ENCODE measurements at places on chromosomes 1 and 21. TPM values are rescaled to one million over a fixed set of nuclear protein-coding genes. Genes with fewer than 3 reads are reported as not detected.
A peak's percentile ranks its signal among the peaks of the same experiment; 100 is the strongest.

The HDAC1 gene
- total RNA-seq, result 171 TPM

DNA sequence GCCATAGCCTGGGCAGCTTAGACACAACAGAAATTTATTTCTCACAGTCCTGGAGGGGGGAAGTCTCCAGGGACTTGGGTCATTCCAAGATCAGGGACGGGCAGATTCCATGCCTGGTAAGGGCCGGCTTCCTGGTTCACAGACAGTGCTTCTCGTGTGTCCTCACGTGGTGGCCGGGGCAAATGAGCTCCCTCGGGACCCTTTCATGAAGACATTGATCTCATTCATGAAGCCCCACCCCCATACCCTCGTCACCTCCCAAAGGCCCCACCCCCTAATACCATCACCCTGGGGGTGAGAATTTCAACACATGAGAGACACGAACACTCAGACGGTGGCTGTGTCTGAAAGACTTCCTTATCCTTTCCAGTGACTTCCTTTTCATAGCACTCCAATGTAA is 51.5 kb downstream of the ACOT7 start:
- no peak for ATAC-seq

GRCh38 chr21:36209626-36210171 is 53.1 kb downstream of the DOP1B start:
- no peak for ATAC-seq

The ST6GALNAC5 gene
- total RNA-seq, result not detected

DNA sequence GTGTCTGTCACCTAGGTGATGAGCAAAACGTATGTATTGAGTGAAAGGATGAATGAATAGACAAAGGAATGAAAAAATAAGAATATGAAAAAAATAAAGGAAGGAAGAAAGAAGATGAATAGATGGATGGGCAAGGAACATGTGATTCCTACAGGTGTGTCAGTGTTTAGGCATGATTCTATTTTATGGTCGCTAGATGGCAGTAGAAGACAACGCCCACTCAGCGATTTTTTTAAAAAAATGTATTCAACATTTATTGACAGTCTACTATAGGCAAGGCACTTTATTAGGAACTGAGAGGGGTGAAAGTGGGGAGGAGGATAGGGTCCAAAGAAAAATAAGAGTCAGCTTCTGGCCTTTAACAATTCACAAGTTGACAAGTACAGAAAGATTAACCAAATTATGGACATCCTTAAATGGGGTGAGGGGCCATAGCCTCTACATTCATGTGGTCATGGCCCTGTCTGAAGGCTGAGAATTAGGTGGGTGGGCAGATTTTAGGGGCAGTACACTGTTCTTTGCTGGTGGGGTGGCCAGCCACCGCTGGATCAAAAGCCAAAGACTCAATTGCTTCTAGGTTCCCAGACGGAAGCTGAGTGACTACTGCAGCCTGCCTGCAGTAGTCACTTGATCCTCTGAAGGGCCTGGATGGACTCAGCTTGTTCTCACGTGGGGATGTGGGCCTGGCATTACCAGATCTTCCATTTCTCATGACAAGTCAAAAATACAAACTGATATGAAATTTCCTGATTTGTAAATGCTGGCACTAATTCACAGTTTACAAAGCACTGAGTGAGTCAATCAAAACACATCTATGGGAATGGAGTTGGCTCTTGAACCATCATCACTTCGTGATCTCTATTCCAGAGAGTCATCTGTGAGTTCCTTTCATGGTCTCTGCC is 83.9 kb downstream of the FASLG start:
- no peak for ATAC-seq

The ACTL8 gene
- total RNA-seq, result 0.28 TPM

DNA sequence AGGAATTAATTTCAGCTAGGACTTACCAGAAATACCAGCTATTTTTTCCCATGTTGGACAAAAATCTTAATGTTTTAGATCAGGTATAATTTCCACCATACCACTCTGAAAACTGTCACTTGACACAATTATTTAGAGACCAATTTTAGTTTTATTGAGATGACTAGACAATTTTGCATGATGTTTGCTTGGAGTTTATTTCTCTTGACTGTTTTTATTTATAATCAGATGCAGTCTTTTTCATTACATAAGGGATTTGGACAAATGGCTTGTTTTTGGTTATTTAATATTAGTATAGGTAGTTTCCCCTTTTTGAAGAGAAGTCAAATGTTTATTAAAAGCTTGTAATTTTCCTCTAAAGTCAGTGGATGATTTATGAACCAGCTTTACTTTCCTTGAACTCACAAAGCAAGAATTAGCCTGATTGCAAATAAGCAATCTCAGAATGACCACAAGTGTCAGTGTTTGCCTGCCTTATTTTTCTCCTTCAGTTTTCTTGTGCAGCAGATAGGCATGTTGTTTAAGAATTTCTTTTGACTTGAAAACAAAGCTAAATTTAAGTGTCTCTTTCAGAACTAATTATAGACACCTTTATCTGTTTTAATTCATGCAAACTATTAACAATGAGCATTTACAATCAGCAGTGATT is 3.8 kb upstream of the B3GALT2 start:
- no peak for ATAC-seq

- no peak for ATAC-seq
These were observed 212.1 kb upstream of the FMN2 start for GRCh38 chr1:239879321-239880170.

DNA sequence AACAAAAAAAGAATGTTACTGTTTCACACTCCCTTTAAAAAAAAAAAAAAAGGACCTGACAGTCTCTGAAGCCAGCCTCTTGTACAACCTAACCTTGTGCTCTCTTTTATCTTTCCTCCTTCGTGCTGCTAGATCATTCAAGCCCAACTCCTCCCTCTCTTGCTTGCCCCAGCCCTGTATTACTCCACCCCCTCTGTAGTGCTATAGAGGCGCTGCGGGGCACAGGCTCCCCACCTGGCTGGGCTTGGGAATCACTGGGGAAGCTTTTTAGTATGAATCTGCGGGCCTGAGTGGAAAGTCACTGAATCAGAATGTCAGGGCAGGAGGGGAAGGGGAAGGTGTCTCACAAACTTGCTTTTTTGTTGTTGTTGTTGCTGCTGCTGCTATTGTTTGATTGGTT is 383.7 kb upstream of the CAMK1G start:
- ATAC-seq, result no peak

The S100A9 gene
- not detected for total RNA-seq

- peak; percentile 20 for ATAC-seq
These were observed 351.6 kb upstream of the B3GALT2 start for GRCh38 chr1:193538003-193538354.

- ATAC-seq, result peak; percentile 67
These were observed 18.0 kb downstream of the KIAA2013 start for GRCh38 chr1:11908095-11908675.

- ATAC-seq, result no peak
These were observed 55.1 kb downstream of the HFM1 start for GRCh38 chr1:91349524-91349923.

GRCh38 chr1:89986020-89986419 is 8.9 kb upstream of the ZNF326 start:
- ATAC-seq, result no peak

GRCh38 chr1:231420299-231420958 is 1.7 kb downstream of the EGLN1 start:
- ATAC-seq, result no peak

DNA sequence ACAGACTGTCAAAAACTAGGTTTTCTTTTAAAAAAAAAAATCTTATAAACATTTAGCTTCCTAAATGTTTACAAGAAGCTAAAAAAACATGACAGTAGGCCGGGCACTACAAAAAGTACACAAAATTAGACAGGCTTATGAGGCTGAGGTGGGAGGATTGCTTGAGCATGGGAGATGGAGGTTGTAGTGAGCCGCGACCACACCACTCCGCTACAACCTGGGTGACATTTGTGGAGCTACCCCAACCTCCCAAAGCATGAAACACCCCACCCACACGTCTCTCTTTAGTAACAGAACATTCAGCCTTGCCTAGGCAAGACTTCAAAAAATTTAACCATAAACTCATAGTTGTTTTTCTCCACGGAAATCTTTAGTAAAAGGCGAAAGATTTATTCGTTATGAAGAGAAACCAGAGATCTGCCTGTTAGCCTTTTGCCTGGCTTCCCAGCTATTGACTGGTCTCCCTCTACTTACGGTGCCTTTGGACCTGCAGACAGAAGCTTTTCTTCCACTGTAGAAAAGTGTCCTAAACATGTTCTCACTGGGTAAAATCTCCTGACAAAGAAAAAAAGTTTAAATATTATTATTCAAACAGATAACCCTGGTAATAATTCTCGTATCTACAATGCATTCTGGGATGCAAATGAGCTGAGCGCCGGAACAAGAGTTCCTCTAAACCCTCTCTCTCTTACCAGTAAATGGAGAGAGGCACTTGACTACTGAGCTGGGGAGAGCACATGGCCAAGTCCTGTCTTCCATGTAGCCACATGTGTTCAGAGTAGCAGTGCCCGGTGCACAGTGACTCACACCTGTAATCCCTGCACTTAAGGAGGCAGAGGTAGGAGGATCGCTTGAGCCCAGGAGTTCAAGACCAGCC is 9.2 kb downstream of the RNU5D-1 start:
- peak; percentile 85 for ATAC-seq

DNA sequence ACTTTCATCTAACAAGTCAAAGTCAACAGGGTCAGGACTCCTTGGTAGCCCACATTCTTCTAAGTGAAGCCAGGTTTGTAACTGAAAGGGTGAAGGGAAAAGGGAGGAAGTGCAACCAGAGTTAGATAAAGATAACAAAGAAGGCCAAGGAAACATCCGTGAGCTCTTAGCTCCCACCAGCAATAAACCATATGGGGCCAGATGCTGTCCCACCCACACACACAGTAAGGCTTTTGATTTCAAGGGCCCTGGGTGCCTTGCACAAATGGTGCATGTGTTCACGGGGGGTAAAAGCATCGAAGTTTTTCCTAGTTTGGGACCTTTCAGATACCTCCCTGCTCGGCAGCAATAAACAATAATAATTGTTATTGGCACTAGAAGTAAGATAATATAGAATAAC is 5.1 kb upstream of the TIAM1 start:
- ATAC-seq, result no peak

GRCh38 chr1:107863342-107863741 is 101.6 kb downstream of the VAV3 start:
- ATAC-seq, result no peak

DNA sequence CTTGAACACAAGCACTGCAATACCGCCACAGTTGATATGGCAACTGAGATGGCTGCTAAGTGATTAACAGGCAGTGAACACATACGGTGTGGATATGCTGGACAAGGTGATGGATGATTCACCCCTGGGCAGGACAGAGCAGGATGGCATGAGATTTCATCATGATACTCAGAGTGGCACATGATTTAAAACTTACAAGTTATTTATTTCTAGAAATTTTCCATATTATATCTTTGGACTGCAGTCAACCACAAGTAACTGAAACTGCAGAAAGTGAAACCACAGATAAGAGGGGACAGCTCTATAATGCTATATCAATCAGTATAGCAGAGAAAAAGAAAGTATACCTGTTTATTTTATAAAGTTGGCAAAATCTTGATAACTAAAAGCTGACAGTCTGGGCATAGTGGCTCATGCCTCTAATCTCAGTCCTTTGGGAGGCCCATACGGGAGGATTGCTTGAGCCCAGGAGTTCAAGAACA is 47.9 kb downstream of the PHACTR4 start:
- peak; percentile 85 for ATAC-seq

The ACTN2 gene
- total RNA-seq, result 0.19 TPM

GRCh38 chr1:70427976-70428375 is 16.9 kb downstream of the CTH start:
- no peak for ATAC-seq

The PCBP3 gene
- 16.5 TPM for total RNA-seq

- ATAC-seq, result no peak
These were observed 70.3 kb downstream of the PIK3CD start for GRCh38 chr1:9721606-9722377.

DNA sequence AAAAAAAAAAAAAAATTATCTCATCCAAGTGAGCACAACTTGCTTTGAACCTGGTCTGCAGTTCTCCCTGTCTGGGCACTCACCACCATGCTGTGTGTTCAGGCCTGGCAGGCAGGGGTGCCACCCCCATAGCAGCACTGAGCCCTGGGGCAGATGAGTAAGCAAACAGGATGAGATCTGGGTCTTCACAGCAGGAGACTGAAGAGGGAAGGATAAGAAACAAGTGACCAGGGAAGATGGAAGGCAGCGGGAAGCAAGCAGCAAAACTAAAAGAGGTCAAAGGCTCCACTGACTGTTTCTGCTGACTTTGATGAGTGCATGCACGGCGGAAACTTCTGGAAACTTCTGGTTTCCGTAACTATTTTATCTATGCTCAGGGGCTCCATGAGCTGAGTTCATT is 133.5 kb upstream of the SOD1 start:
- no peak for ATAC-seq

The NHLH1 gene
- total RNA-seq, result 1.0 TPM

DNA sequence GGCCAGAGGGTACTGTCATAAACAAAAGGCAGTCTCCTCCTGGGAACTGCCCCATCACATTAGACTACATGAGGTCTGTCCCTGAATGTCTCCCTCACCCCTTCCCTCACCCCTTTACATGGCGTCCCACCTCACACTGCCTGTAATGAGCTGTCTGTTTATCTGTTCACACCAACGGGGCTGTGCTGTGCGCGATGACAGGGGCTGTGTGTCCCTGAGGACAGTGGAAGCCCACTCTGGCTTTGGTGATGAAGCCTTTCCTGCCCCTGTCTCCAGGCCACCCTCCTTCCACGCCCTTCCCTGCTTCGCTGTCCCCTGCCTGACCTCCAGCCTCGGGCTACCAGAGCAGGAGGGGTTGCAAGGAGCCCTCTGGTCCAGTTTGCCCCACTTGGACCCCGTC is 22.7 kb downstream of the RHBG start:
- no peak for ATAC-seq

DNA sequence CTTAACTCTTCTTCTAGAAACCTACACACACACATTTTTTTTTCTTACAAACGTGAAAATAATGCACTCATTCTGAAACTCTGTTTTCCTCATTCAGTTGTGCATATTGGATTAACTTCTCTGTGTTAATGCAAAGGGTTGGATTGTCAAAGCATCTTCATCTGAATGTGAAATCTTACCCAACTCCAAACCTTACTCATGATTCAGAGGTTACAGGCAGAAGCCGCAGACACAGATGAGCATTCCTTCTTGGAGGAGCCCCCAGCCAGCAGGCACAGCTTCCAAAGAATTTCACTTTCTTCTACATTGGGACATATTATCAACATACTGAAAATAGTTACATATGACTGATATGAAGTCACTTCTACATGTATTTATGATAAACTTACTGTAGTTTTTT is 15.7 kb downstream of the PATJ start:
- peak; percentile 10 for ATAC-seq

DNA sequence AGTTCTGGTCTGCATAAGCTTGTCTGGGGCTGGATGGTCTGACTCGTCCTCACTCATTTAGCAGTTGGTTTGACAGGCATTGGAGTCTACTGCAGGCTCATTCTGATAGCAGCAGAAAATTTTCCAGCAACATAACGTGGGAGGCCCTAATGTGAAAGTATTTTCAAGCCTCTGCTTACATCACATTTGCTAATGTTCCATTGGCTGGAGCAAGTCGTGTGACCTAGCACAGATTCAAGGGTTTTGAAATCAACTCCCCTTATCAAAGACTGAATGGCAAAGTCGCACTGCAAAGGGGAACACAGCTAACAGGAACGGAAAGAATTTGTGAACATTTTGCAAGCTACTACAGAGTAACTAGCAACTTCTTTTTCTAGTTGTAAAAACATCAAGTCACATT is 2.3 kb upstream of the USH2A start:
- ATAC-seq, result no peak

The THEM5 gene
- not detected for total RNA-seq

Data from activated T-helper 17 cell treated with anti-CD3 and anti-CD28 coated beads, Interleukin-2, amount 50 U/mL, for 72 hours (primary cell).